H9 (cell line): ENCODE measurements at places on chromosomes 5 and 9.

GRCh38 chr5:72392326-72392733 lies 72.2 kb downstream of the PTCD2 start:
- no peak for DNase-seq

DNA sequence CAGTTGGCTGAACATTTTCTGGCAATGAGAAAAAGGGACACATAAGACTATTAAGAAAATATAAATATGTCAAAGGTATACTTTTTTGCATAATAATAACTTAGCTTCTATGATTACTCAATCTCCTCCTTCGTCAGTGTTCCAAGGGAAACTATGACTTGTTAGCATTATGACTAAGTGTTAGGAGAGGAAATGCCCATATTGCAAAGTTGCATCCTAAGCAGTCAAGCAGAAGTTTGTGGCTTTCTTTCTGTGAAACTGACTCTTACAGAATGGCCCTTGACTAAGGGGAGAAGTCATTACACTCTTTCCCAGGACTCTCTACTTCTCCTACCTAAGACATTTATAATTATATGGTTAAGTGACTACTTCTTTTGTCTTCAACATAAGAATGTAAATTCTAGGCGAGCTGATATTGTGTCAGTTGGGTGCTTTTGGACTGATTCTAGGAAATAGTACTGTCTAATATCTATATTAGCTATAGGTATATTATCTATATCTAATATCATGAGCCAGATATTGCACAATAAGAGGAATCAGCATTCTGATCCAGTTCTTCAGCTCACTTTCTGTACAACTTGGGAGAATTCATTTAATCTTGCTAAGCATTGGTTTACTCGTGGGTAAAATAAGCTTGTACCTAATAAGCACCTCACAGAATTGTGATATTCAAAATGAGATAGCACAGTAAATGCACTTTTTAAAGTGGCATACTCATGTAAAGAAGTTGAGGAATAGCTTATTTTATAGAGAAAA lies 16.4 kb upstream of the SPINK6 start:
- no peak for DNase-seq

GRCh38 chr9:107631788-107632187 lies 142.2 kb upstream of the KLF4 start:
- no peak for DNase-seq

DNA sequence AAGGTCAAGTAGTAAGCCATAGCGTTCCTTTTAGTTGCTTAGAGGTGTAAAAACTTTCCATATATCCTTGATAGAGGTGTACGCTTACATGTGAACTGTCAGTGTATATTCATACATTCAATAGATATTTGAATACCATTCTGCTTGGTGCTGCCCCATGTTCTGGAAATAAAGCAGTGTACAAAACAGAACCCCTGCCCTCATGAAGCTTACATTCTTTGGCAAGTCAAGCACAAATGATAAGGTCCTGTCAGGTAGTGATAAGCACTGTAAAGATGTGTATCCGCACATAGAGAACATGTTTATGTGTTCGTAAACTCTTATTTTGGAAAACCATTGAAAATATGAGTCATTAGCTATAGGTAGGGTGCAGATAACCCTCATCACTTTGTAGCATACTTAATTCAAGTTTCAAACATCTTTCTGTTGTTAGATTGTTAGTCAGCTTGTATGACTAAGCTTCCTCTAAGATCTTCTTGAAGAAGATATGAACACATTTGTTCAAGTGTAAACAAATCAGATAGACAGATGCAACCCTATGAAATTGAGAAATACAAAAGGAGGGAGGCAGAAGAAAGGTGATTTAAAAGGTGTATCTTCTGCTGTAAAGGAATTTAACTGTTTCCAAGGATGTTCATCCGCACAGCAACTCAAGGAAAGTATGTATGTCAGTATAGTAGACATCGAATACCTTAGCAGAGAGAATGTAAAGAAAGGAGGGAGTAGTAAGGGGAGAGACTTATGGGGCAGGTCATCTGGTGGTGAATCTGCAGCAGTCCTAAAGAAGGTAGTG lies 1.6 kb downstream of the GTF3C4 start:
- no peak for DNase-seq

GRCh38 chr5:68529581-68529980 lies 314.0 kb downstream of the PIK3R1 start:
- DNase-seq = no peak

DNA sequence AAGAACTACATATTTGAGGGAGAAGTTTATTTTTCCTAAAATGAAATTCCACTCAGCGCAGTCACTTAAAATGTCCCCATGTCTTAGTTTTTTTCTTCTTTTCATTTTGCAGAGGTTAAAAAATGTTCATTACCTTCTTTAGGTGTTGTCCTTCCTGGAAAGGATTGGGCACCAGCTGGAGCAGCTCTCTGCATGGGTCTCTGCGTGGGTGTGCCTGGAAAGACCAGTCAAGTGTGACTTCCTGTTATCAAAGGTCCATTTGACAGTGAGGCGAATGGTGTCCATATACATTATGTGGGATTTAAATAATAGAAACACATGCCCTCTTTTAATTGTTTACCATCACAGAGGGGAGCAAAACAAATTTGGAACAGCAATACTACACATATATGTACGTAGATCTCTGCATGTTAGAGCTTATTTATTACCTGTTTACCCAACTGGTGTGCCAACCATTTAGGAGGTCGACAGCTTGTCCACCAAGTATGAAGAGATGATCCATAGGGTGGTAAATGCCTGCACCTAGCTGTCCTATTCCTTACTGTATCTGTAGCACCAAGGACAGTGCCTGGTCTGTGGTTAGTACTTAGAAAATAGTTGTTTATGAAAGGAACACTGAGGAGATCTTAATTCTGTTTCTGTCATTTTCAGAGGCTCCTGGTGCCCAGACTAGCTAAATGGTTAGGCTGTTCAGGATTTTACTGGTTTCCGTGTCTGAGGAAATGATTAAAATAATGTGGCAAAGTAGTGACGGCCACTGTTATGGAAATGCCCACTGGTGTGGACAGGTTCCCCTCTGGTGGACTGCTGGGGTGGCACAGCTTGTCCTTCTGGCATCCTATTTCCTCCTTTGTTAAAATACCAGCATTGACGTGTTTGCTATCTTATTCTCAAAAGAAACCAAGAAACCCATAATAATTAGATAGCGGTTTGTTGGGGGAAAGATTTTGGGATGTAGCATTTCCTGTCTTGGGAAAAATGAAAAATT lies 200.4 kb downstream of the MAST4 start:
- no peak for DNase-seq
